Activated naive CD4-positive, alpha-beta T cell treated with anti-CD3 and anti-CD28 coated beads, Interleukin-2, amount 50 U/mL, for 72 hours (primary cell): ENCODE measurements at places on chromosomes 1 and 21. TPM values are rescaled to one million over a fixed set of nuclear protein-coding genes. Genes with fewer than 3 reads are reported as not detected.

HSD17B7 gene
- total RNA-seq: 26.2 TPM

EFNA3 gene
- 1.7 TPM for total RNA-seq

TNFRSF9 gene
- total RNA-seq: 66.8 TPM

ZDHHC18 gene
- total RNA-seq: 37.8 TPM

SLC6A9 gene
- total RNA-seq: 6.2 TPM

FAM151A gene
- not detected for total RNA-seq

FUCA1 gene
- 6.4 TPM for total RNA-seq

BLACAT1 gene
- total RNA-seq: 0.14 TPM

PCP4L1 gene
- total RNA-seq: 0.97 TPM

KRTAP12-1 gene
- not detected for total RNA-seq

ERO1B gene
- total RNA-seq: 5.0 TPM

S100A3 gene
- total RNA-seq: not detected

RAB7B gene
- not detected for total RNA-seq

C4BPA gene
- not detected for total RNA-seq

ZNF362 gene
- total RNA-seq: 14.1 TPM

HRNR gene
- total RNA-seq: not detected

F13B gene
- not detected for total RNA-seq

DLGAP3 gene
- 0.84 TPM for total RNA-seq

OR2AK2 gene
- total RNA-seq: 0.25 TPM

CFHR5 gene
- not detected for total RNA-seq

CYP4A22 gene
- not detected for total RNA-seq

BGLAP gene
- total RNA-seq: 9.7 TPM

AIRE gene
- total RNA-seq: not detected

AKNAD1 gene
- not detected for total RNA-seq

DNALI1 gene
- total RNA-seq: not detected

OR2G6 gene
- not detected for total RNA-seq

E2F2 gene
- total RNA-seq: 23.2 TPM

OXCT2 gene
- total RNA-seq: 1.2 TPM

OPTC gene
- total RNA-seq: not detected

ZNF697 gene
- 0.70 TPM for total RNA-seq

FAM72C gene
- total RNA-seq: 30.6 TPM

DEDD gene
- total RNA-seq: 40.1 TPM

FCN3 gene
- total RNA-seq: not detected

LCE1B gene
- total RNA-seq: not detected
